ENCODE measurements at places on chromosomes 5 and 9.

- peak; percentile 58 for DNase-seq
These were observed 885 bp upstream of the MLLT3 start for GRCh38 chr9:20623021-20623747.

DNA sequence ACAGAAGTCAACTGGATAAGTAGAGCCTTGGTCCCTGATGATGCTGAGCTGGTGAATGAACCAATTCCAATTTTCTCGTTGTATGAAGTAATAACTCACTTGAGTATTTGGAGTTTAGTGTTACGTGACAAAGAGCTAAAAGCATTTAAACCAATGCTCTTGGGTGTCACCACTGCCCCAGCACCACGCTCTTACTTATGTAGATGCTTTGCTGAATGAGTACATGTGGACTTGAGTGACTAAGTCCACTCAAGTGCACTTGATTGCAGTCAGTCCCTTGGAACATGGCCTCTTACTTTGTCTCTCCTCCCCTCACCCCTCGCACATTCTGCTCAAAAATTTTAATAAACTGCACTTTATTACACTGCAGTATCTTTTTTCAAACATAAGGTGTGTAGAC is 184.0 kb downstream of the MAN2A1 start:
- DNase-seq = no peak

DNA sequence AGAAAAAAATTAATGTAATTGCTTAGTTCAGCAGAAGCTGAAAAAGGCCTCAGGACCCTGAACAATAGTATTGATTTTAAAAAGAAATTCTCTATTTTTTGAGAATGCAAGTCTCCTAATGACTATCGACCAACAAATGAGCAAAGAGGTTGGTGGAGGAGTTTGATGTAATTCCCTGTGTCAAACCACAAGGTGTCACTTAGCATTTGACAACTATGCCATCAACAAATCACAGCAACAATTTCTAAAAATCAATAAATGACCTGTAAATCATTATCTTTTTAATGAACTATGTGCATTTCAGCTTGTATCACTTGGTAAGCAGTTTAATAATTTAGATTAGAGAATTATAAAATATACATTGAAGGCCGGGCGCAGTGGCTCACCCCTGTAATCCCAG is 133.7 kb downstream of the PRELID2 start:
- no peak for DNase-seq

DNA sequence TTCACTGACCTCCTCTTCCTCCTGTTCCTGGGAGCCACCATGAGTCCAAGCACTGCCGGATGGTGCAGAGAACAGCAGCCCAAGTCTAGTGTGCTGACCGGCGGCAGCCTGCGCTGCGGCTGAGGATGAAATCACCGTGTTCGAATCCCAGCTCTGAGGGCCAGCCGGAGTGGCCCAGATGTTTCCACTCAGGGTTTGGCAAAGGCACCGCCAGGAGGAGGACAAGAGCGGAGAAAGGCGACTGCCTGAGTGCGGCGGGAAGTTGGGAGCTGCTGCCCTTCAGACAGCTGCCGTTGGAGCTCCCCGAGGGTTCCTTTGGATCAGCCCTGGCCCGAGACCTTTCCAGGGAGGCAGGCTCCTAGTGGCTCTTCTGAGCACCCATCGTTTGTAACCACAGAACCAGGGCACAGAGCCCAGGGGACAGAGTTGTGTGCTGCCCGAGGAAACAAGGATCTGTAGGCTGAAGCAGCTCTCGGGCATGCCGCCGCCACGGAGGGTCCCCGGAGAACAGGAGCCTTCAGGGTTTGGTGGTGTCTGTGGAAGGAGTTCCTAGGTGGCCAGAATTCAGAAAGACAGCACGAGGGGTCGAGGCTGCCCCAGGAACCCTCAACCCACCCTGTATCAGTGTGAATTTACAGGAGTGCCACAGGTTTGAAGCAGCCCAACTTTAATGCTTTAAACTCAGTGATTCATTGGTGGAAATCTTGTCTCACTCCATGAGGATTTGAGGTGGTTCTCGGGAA is 115.6 kb upstream of the COL5A1 start:
- DNase-seq = peak; percentile 8

- no peak for DNase-seq
These were observed 602.1 kb downstream of the TAF11L14 start for GRCh38 chr5:18236386-18236785.

DNA sequence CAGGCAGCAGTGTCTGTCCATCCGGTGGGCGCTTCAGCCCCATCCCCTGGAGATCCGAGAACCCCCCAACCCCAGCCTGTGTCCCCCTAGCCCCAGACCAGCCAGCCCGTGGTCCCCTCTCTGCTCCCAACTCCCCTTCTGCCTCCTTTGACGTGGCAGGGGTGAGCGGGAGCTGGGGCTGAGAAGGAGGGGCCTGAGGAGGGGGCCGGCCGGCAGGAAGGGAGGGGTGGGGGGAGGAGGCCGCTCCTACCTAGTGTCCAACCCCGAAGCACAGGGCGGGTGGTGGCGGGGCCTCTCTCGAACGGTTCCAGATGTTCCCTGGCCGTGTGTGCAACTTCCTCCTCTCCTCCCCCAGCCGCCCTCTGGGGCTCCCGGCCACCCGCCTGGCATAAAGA is 31.0 kb downstream of the GOLGA2 start:
- no peak for DNase-seq

DNA sequence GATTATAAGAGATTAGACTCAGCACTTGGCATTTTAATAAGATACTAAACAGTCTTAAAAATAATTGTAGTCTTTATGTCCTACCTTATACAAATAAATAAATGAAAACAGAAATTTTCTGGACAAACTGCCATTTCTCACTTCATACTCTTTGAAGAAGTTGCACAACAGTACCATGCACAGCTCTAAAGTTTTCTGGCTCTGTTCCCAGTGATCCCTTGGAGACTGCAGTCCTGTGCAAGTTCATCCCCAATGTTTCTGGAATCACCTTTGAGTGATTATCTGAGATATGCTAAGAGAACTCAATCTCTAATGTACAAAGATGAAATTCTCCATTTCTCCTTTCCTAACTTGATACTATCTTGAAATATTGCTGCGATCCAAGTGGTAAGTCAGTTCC is 330.4 kb upstream of the EDIL3 start:
- DNase-seq = no peak

DNA sequence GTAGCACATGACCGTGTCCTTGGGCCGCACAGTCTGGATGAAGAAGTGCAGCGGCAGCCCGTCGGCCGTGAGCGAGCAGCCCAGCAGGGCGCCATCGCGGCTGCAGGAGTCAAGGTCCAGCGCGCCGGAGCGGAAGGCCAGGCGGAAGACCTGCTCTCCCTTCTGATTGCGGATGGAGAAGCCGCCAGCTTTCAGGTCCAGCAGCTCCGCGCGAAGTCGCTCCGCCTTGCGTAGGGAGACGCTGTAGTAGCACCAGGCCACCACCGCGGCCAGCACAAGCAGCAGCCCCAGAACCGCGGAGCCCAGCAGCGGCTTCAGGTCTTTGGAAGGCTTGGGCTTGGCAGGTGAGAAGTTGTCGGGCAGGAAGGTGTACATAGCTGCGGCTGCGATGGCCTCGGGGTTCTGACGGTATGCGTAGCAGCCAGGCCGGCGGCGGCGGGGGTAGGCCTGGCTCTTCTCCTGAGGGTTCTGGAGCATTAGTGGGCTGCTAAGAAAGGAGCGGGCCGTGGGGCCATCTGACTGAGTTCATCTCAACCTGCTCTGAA is 4.2 kb downstream of the MYORG start:
- DNase-seq = no peak

DNA sequence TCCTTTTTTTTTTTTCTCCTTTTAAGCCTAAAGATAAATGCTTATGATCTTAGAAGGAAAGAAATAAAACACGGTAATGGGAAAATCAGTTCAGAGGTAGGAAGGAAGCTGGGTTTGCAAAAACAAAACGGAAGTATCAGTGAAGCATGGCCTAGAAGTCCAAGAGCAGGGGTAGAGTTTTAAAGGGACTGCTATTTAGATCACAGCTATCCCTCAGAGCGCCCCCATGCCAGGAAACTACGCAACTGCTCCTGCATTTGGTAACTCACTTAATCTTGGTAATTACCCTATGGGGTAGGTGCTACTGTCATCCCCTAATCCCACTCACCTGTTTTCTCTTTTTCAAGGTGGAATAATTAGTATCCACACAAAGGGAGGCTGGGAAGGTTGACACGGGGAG is 16.0 kb downstream of the TLE1 start:
- DNase-seq = no peak

- peak; percentile 9 for DNase-seq
These were observed 55.9 kb downstream of the NSUN2 start for GRCh38 chr5:6576861-6577501.

GRCh38 chr5:30106596-30106995 is 1086.9 kb upstream of the CDH6 start:
- no peak for DNase-seq

DNA sequence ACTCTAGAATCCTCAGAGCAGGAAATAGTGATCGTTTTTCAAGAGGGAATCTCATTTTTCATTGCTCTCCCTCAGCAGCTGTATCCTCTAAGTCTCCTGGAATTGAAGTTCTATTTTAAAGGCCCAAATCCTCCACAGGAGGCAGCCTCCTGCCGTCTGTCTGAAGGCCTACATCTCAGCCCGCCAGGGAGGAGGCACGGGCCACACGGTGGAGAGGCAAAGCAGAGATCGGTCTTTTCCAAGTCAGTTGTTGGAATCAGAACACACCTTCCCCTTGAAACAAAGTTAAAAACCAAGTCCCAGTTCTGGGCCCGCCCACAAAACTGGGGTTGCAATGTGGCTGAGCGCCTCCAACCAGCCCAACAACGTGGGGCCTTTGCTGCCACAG is 68.7 kb downstream of the RAPGEF1 start:
- no peak for DNase-seq

- DNase-seq = no peak
These were observed 11.5 kb downstream of the SPRY4 start for GRCh38 chr5:142313275-142313674.

- DNase-seq = no peak
These were observed 234.5 kb upstream of the TRIM32 start for GRCh38 chr9:116452634-116453033.

- no peak for DNase-seq
These were observed 76.3 kb downstream of the TMEM167A start for GRCh38 chr5:83000922-83001321.

- no peak for DNase-seq
These were observed 34.6 kb upstream of the PHYKPL start for GRCh38 chr5:178267245-178267644.

DNA sequence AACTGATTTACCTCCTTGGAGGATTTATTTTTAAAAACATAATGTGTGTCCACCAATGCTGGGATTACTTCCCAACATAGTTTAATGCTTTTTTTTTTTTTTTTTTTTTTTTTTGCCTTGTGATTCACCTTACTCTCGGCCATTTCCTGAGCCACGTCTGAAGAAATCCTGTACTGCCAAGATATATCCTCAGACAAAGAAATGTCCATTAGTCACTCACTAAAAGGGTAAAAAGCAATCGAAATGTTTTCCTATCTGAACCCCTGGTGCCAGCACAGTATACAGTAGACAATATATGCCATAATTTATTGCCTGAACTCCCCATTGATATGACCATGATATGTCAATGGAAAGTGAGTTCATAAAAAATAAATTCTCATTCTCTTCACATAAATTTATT is 344.1 kb downstream of the BNC2 start:
- DNase-seq = no peak

DNA sequence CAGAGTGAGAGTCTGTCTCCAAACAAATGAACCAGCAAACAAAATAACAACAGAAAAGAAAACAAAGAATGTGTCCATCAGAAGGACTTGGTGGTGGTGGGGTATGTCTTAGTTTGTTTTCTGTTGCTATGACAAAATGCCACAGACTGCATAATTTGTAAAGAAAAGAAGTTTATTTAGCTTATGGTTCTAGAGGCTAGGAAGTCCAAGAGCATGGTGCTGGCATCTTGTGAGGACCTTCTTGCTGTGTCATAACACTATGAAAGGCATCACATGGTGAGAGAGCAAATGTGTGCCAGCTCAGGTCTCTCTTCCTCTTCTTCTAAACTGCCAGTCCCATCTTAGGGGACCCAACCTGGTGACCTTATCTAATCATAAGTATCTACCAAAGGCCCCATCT is 10.5 kb downstream of the NPR3 start:
- DNase-seq = no peak

DNA sequence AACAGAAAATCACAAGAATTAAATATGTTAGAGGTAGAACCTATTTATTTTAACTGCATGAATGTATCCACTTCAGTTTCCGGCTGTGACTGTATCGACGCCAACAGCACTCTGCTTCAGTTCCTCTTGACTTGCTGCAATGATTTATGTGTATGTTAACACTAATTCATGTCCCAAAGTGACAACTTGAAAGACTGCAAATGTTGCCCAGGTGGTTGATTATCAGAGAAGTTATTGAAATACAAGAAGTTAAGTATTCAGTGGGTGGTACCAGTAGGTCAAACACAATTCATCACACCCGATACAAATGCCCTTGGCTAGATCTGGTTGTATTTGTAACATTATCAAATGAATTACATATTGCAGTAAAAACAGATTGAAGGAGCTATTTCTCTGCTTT is 622.7 kb upstream of the CDH18 start:
- no peak for DNase-seq

DNA sequence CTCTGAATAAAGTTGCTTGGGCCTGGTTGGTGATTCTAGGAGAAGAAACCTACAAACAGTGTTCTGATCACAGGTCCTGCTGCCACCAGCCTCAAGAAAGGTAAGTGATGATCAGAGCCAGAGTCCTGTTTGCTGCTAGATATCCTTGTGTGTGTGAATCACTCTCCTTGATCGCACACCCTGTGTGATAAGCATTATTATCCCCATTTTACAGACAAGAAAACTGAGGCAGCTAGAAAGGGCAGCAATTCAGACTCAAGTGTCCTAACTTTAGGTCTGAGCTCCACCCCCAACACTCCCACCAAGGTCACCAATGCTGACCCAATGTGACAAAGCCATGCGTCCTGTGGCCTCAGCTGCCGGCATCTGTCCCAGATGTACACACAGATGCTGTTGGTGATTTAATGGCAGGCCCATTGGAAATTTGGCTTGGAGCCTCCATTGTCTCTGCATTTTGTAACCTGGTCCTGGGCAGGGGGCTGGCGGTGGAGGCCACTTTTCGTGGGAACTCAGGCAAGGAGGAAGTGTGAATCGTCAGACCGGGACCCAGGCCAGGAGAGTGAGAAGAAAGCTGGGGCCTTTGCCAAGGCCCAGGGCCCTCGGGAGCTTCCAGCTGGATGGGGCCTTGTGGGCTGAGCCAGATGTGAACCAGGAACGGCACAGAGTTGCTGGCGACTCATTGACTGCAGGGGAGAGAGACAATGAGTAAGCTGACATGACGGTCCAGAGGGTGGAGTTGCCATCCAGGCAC is 29.8 kb upstream of the GGTA1 start:
- no peak for DNase-seq

Data from CD4-positive, alpha-beta T cell treated with Interleukin-4 for 1 hour (primary cell).